ENCODE measurements at places on chromosomes 5 and 9. TPM values are rescaled to one million over a fixed set of nuclear protein-coding genes. Genes with fewer than 3 reads are reported as not detected.

Gene GCNT4
- 2.9 TPM for total RNA-seq

Gene FOXD4L5
- 0.13 TPM for total RNA-seq

Gene SLC6A7
- total RNA-seq: not detected

Gene LMBRD2
- 5.3 TPM for total RNA-seq

Gene RLN2
- 0.90 TPM for total RNA-seq

Gene RHOBTB3
- 9.6 TPM for total RNA-seq

Gene PCDHA5
- 0.13 TPM for total RNA-seq

Gene FRRS1L
- total RNA-seq: not detected

Data from bronchial epithelial cell (primary cell).